ENCODE measurements at places on chromosomes 3 and 15. TPM values are rescaled to one million over a fixed set of nuclear protein-coding genes. Genes with fewer than 3 reads are reported as not detected.

Gene P2RY13
- not detected for total RNA-seq

Gene CHRM5
- not detected for total RNA-seq

Gene MKRN3
- total RNA-seq = 1.1 TPM

Gene LRTM1
- not detected for total RNA-seq

Gene TRIM69
- 6.0 TPM for total RNA-seq

Gene AP3B2
- 0.77 TPM for total RNA-seq

Gene TTLL13
- total RNA-seq = 0.09 TPM

Gene ZDHHC19
- total RNA-seq = not detected

Gene SV2B
- total RNA-seq = 0.29 TPM

Gene ST8SIA2
- total RNA-seq = 0.37 TPM

Gene SNTN
- not detected for total RNA-seq

Gene SEMA5B
- 0.16 TPM for total RNA-seq

Gene SAXO2
- 0.99 TPM for total RNA-seq

Gene DGKG
- 5.8 TPM for total RNA-seq

Gene GATA2
- 4.4 TPM for total RNA-seq

Gene ARNT2
- total RNA-seq = 19.3 TPM

Gene MRAS
- total RNA-seq = 11.0 TPM

Gene ECE2
- total RNA-seq = not detected

Gene LCTL
- not detected for total RNA-seq

Gene RYK
- 28.9 TPM for total RNA-seq

Gene GOLGA8N
- total RNA-seq = 1.3 TPM

Gene PRR20G
- total RNA-seq = 2.4 TPM

Gene UPK1B
- total RNA-seq = 11.8 TPM

Gene OSTN
- total RNA-seq = not detected

Gene UBL7
- total RNA-seq = 41.9 TPM

Gene LTF
- not detected for total RNA-seq

Gene PTX3
- total RNA-seq = 0.99 TPM

Gene VILL
- 0.22 TPM for total RNA-seq

Gene C2CD4A
- total RNA-seq = 0.14 TPM

Gene ROPN1
- total RNA-seq = not detected

Gene SST
- total RNA-seq = not detected

Gene GTF2E1
- total RNA-seq = 18.5 TPM

Gene NRROS
- 0.04 TPM for total RNA-seq

Gene SLC35G2
- 24.6 TPM for total RNA-seq

Gene CGNL1
- 0.70 TPM for total RNA-seq

Gene ZDHHC23
- 3.2 TPM for total RNA-seq

Measured in A549 treated with dexamethasone at 1 μM for 4 hours (cell line).